ENCODE measurements at places on chromosomes 3 and 15.

- DNase-seq: no peak
These were observed 71.0 kb downstream of the PPM1L start for GRCh38 chr3:160826991-160827390.

DNA sequence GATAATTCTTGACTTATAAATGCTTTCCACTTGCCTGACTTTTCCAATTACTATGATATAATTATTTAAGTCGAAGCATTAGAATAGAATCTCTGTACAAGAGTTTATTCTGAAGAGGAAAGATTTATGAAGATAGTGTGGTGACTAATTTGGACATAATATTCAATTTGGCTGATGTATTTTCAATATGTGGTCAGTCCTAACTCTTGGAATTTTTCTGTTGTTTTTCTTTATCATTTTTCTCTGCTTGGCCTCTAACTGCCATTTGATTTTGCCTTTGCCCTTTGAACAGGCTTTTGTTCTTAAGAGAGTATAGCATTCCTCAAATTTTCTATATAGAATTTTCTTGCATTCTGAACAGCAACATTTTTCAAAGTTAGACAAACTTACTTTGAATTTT, 2.6 kb upstream of the MDFIC2 start:
- DNase-seq: no peak

- no peak for DNase-seq
These were observed 96.4 kb upstream of the IL12A start for GRCh38 chr3:159892171-159892795.

DNA sequence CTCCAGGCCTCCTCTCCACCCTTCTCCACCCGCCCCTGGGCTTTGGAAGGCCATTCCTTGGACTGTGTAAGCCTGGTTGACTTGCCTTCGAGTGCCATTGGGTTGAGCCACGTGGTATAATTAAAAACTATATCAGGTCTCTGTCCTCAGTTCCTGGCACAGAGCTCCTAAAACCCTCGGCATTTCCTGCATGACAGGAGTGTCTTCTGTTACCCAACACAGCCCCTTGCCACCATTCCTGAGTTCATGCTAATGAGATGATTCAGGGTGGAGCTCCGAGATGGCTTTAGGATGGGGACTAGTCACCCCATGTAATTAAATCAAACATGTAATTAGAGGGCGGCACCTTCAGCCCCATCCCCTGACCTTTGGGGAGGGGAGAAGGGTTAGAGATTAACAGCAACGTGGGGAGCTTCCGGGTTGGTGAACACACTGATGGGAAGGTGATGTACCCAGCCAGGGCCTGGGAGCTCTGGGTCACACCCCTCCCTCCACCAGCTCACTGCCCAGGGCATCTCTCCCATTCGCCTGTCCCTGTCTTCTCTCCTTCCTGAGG, 256.4 kb downstream of the FAM43A start:
- DNase-seq: no peak

DNA sequence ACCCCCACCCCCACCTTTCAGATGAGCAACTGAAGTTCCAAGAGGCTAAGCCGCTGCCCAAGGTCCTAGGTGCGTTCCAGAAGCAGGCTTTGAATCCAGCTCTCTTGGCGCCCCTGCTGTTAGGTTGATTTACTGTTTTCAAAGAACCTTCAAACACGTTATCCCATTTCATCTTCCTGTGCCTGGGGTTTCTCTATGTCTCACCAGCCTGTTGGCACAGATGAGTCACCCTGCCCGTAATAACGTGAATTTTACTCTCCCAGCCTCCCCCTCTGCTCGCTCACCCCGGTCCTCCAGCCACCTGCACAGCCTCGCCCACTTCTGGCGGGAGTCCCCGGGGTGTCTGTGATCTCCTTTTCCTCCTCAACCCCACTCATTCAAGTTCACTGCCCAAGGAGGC, 13.0 kb upstream of the TSEN2 start:
- DNase-seq: no peak

GRCh38 chr15:32643907-32644445, 2.5 kb downstream of the SCG5 start:
- DNase-seq: no peak

GRCh38 chr15:28888302-28888894, 2.6 kb downstream of the APBA2 start:
- DNase-seq: no peak

Measured in fibroblast of mammary gland (primary cell).